ENCODE measurements at places on chromosomes 16 and 17. TPM values are rescaled to one million over a fixed set of nuclear protein-coding genes. Genes with fewer than 3 reads are reported as not detected.

Gene KIF19
- total RNA-seq, result 2.0 TPM

Gene KDM6B
- total RNA-seq, result 3.1 TPM

Gene USP10
- total RNA-seq, result 65.3 TPM

Gene ABCC3
- total RNA-seq, result 3.6 TPM

GRCh38 chr17:81404558-81405165 is 9.4 kb downstream of the BAHCC1 start:
- no peak for DNase-seq

DNA sequence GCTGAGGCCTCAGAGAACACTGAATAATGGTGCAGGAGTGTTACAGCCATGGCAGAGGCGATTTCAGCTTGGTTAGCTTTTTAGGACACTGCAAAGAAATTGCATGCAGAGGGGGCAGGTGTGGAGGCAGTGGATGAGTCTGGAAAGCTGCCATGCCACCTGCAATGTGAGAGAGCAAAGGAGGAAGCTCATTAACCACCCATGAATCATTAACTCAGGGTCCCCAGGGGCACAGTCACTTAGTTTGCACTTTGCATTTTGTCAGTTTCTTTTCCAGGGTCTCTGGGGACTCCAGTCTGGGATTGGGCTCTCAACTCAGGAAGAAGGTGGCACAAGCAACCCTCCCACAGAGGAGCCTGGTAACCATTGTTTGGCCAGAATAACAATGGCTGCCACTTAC is 132.9 kb downstream of the USP31 start:
- DNase-seq, result no peak

All from pulmonary artery endothelial cell (primary cell).